ENCODE measurements at places on chromosomes 1 and 21.

DNA sequence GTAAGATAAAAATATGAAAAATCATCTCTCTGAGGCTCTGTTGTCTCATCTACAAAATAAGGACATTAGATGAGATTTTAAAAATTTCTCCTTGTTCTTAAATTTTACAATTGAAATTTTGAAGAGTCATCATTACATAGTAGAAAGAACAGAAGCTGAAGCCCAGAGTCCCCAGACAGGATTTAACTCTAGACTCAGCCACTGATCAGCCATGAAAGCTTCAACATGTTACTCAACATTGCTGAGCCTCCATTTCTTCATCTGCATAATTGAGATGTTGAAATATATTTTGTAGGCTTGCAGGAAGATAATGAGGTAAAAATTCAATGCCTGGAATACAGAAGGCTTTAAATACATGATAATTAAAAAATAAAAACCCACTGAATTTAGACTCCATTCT lies 633.3 kb downstream of the LMO4 start:
- no peak for DNase-seq

- peak; percentile 32 for DNase-seq
Measured at GRCh38 chr1:187626056-187626455, 797.3 kb downstream of the PLA2G4A start.

DNA sequence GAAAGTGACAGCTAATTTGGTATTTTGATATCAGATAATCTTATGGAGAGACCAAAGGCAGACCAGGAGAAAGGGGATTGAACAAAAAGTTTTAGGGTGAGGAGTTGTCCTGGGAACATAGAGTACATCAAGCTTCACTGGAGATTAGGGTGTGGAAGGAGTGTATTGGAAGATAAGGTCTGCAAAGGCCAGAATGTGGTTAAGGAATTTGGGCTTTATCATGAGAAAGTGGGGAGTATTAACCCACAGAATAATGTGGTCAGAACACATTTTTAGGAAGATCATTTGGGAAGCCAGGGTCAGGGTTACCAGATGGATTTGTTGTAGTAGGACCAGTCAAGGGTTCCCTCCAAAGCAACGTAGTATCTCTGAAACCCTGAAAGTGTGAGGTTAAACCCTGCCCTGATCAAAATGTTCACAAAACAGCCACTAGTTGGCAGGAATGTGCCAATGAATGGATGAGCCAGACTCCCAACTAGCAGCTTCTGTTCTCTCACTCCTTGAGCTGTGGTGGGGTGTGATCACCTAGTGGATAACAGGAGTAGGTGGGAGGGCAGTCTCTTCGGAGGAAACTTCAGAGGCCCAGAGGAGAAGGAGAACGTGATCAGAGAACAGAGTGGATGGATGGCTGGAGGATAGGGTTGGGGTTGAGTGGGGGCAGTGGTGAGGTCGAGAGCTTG lies 35.8 kb downstream of the SLC2A1 start:
- DNase-seq, result peak; percentile 82

GRCh38 chr1:232880354-232880753 lies 70.1 kb upstream of the NTPCR start:
- peak; percentile 52 for DNase-seq

DNA sequence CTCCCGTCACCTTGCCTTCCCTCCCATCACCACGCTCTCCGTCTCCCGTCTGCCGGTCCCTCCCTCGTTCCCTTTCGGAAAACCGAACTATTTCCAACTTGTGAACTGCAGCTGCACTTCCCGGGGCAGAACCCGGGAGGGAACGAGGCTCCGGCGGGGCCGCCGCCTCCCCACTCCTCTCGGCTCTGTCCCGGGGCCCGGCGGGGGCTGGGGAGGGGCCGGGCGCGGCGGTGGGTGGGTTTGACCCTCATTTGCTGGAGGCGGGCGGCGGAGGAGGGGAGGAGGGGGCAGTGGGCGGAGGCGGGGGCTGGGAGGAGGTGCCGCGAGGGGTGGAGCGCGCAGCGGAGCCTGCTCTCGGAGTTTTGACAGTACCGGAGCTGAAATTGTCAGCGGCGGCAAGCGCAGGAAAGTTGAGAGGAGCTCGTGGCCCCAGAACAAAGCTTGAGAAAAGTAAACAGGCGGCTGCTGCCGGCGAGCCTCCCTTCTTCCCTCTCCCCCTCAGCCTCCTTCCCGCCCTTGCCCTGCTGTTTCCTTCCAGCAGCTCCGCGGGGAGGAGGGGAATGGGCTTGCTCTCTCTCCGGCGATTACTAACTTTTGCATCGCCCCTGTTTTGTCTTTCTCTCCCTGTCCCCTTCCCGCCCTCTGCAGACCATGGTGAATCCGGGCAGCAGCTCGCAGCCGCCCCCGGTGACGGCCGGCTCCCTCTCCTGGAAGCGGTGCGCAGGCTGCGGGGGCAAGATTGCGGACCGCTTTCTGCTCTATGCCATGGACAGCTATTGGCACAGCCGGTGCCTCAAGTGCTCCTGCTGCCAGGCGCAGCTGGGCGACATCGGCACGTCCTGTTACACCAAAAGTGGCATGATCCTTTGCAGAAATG lies 2.9 kb downstream of the LMO4 start:
- peak; percentile 45 for DNase-seq

DNA sequence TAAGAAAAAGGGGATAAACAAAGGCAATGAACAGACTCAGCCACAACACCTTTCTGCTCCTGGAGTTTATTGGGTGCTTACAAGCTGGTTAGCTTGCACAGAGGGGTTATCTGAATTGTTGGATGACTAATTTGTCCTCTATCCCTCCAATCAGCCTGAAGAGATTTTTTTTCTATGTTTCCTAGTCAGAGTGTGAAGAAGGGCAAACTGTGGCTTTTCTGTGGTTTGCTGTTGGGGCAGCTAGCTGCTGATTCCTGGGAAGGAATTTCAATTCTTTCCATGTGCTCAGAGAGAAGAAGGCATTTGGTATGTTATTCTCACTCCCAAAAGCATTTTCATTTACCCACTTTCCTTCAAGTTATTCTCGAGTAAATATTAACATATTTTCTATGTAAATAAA lies 48.6 kb downstream of the PCP4 start:
- DNase-seq, result no peak

DNA sequence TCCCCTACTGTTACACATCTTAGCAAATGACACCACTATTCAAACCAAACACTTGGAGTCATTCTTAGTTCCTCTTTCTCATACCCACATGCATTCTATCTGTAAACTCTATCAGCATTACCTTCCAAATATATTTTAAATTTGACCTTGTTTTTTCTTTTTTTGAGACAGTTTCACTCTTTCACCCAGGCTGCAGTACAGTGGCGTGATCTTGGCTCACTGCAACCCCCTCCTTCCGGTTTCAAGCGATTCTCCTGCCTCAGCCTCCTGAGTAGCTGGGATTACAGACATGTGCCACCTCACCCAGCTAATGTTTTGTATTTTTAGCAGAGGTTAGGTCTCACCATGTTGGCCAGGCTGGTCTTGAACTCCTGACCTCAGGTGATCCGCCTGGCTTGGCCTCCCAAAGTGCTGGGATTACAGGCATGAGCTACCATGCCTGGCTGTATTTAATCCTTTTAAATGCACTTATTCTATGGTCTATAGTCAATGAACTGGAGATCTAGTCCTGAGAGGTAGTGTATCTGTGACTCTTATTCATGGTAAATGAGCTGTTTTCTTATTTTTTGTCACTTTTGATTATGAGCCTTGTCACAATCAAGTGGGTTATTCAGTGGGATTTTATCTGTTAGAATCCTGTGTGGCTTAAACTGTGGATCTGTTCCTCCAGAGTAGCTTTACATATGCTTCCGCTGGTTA lies 73.1 kb downstream of the GATAD2B start:
- DNase-seq, result no peak

Data from SHP77 (cell line).